ENCODE measurements at places on chromosomes 5 and 9. TPM values are rescaled to one million over a fixed set of nuclear protein-coding genes. Genes with fewer than 3 reads are reported as not detected.

DNA sequence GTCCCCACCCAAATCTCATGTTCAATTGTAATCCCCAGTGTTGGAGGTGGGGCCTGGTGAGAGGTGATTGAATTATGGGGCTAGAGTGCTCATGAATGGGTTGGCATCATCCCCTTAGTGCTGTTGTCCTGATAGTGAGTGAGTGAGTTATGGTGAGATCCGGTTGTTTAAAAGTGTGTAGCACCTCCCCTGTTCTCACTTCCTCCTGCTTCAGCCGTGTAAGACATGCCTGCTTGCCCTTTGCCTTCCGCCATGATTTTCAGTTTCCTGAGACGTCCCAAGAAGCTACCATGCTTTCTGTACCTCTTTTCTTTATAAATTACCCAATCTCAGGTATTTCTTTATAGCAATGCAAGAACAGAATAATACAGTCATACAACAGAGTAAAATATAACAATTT is 742 bp upstream of the LECT2 start:
- no peak for DNase-seq

DNA sequence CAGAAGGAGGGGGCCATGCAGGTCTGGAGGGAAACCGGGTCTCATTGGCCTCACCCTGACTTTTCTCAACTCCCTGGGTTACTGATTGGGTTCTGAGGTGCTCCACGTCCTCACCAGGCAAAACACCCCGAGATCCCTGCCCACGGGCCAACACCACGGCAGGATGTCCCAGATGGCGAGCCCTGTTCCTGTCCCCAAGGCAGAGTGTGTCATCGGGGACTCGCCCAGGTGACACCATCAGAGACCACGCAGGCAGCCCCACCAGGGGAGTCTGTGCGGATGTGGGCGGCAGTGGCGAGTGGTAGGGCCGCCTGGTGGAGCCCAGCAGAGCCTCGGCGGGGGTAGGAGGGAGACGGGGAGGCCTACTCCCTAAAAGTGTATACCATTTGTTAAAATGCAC is 59.0 kb upstream of the UBAC1 start:
- DNase-seq = no peak

The RABL6 gene
- polyA plus RNA-seq = 59.9 TPM

The FAM170A gene
- polyA plus RNA-seq = not detected

The DBH gene
- polyA plus RNA-seq = 0.90 TPM
